Hematopoietic multipotent progenitor cell treated with erythropoietin and hydrocortisone succinate and interleukin-3 and kit ligand, for 4 days (in vitro differentiated cells): ENCODE measurements at places on chromosomes 1 and 21.

GRCh38 chr1:68495968-68496679 is 758 bp downstream of the DEPDC1 start:
- DNase-seq, result peak; percentile 49

DNA sequence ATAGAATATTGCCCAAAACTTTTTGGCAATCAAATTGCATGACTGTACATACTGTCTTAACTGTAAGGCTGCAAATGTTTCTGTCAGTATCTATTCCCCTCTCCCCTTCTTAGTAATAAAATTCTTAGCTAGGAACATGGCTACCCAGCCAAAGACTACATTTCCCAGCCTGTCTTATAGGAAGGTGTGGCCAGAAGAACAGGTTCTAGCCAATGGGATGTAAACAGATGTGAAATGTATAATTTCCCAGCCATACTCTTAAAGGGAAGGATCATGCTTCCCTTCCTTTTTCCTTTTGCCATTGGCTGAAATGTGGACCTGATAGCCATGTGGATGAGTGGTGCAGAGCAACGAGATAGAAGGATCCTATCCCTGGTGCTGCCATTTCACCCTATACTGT is 7.0 kb upstream of the HIVEP3 start:
- peak; percentile 31 for DNase-seq

- DNase-seq, result peak; percentile 70
These were observed 56.3 kb downstream of the SMYD3 start for GRCh38 chr1:246450611-246451251.

DNA sequence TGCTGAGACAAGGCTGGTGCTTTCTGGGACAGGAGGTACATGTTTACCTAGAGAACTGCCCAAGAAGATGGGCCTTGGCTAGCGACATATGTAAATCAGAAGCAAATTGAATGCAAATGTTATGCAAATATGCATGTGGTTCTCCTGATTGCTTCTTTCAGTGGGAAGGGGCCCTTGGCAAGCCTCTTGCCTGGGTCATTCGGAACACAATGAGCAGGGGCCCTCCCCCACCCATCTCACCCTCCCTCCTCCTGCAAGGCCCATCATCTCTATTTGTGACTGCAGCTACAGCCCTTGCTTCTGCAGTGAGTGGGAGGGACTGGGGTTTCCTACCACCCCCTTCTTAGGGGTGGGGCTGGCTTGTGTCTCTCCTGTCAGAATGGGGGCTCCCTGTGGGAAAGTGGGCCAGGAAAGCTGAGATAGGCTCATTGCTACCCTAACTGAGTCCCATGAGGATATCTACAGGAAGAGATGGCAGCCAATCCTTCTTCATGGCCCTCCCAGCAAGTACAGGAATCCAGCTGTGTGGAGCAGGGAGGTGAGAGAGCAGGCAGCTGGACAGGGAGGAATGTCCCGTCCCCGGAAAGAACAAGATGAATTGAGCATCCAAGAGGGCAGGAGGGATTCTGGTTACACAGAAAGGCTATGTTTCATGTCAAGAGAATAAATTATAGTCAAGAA is 31.0 kb downstream of the FOXD2 start:
- no peak for DNase-seq

DNA sequence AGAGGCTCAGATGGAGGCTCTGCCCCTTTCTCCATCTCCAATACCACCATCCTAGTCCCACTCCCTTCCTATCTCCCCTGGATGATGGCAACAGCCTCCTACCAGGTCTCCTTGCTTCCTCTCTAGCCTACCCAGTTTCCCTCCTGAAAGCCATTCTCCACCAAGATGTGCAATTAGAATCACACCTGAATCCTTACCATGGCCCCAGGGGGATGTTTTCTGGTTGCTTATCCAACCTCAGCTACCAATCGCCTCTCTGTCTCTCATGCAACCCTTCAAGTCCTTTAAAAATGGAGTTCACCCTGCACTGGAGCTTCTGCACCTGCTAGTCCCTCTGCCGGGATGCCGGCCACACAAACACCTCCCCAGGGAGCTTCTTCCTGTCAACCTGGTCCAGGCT is 2.9 kb downstream of the RCAN1 start:
- no peak for DNase-seq

- DNase-seq, result no peak
These were observed 7.0 kb downstream of the OPRD1 start for GRCh38 chr1:28819020-28819419.

DNA sequence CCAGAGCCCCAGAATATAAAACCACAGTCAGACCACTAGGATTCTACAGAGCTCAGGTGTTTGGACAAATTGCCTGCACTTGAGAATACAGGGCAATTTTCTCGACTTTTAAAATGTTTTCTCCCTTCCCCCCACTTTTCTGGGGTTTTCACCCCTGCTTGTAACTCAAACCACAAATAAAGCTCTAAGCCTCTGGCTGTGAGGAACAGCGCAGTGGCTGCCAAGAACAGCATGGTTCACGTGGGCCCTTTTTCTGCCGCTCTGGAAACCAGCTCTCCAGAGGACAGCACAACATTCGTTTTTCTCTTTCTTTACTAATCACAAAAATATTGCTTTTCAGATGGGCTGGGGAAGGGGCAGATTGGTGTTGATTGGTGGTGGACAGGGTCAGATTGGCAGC is 102.2 kb upstream of the JUN start:
- DNase-seq, result no peak

- DNase-seq, result no peak
These were observed 8.3 kb downstream of the RAB4A start for GRCh38 chr1:229279242-229279641.

DNA sequence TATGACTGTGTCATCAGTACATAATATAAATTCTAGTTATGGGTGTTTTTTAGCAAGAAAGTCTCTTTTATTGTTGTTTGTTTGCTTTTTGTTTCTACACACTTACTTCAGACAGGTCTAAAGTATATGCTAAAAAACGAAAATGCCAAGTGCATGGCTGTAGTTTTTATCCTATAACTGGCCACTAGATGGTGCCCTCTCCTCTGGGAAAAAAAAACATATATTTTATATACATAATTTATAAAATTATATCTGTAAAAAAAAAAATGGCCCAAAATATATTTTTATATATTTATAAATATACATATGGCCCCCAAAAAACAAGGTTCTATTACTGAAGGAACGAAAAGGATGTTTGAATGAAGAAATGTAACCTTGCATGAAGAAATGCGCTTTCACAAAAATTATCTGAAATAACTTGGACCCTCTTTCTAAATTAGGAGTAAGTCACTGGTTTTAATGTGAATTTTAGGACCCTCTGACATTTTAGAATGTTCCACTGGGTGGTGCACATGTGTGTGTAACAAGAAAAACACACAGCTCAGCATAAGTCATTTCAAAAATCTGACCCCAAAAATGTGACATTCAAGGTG is 93.5 kb downstream of the TTLL7 start:
- peak; percentile 71 for DNase-seq

DNA sequence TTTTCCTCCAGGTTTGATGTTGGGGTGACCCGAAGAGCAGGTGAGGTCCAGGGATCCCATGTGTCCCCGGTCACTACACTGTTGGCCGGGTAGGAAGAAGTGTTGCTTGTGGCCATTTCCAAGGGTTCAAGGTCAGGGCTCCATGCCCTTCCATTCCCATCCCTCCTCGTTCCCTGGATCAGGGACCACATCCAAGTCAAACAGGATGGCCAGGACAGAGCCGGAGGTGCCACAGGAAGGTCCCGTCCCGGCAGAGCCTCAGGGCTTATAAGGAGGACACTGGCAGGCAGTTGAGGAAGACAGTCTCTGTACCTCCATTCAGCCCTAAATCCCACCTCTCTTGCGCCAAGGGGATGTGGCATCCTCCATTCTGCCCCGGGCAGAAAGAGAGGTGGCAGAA is 22.0 kb upstream of the FAM131C start:
- no peak for DNase-seq

DNA sequence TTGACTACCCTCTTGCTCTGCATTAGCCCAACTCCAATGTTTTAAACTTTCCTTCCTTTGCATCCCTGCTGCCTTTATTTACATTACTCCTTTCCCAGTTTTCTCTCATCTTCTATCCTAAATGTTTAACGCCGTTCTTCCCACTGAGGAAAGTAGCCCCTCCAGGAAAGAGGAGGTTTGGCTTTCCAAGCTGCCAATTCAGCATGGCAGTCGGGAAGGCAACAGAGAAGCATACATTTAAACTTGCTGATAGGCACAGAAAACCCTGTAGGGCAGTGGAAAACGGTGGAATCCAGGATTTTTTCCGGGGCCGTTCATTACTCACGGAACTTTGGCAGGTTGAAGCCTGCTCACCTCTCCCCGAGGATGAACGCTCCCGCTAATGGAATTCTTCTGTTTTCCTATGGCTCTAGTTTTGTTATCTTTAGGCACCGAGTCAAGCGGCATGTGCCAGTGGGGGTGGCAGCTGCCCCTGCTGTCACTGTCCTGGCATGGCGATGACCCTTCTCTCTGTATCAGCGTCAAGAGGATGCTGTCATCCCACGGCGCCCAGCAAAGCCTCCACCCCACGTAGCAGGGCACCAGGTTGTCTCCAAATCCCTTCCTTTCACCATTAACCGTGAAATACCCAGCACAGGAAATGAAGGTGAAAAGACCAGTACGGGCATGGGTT is 48.3 kb downstream of the ZBTB18 start:
- no peak for DNase-seq

DNA sequence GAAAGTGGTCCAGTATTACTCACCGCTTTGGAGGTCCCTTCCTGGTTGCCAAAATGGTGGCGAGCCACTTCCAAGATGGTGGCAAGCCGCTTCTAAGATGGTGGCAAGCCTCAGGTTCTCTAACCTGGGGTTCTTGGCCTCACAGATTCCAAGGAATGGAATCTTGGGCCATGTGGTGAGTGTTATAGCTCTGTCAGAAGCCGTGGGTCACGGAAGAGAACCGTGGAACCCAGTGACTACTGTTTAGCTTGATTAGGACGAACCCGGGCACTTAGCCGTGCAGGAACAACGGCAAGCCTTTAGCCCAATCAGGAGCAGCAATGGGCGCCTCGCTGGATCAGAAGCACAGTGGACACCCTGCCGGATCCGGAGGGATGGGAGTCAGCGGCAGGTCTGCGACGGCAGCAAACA is 356.2 kb upstream of the TMPRSS15 start:
- no peak for DNase-seq

DNA sequence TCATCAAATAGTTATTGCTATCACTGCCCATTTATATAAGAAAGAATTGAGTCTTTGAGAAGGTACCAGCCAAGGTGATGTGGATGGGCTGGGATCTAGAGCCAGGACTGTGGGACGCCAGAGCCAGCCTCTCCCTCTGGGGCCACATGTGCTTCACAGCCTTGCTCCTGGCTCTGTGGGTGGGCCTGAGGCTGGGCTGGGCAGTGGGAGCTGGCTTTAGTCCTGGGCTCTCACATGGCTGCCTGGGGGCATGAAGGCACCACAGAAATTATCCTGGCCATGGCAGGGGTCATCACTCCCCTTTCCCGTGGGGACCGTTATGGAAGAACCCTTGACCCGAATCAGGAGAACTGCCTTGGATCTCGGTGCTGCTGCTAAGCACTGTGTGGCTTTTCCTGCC is 203.1 kb downstream of the TRABD2B start:
- DNase-seq, result no peak

- DNase-seq, result peak; percentile 15
These were observed 52.5 kb upstream of the RGS2 start for GRCh38 chr1:192756314-192756713.

DNA sequence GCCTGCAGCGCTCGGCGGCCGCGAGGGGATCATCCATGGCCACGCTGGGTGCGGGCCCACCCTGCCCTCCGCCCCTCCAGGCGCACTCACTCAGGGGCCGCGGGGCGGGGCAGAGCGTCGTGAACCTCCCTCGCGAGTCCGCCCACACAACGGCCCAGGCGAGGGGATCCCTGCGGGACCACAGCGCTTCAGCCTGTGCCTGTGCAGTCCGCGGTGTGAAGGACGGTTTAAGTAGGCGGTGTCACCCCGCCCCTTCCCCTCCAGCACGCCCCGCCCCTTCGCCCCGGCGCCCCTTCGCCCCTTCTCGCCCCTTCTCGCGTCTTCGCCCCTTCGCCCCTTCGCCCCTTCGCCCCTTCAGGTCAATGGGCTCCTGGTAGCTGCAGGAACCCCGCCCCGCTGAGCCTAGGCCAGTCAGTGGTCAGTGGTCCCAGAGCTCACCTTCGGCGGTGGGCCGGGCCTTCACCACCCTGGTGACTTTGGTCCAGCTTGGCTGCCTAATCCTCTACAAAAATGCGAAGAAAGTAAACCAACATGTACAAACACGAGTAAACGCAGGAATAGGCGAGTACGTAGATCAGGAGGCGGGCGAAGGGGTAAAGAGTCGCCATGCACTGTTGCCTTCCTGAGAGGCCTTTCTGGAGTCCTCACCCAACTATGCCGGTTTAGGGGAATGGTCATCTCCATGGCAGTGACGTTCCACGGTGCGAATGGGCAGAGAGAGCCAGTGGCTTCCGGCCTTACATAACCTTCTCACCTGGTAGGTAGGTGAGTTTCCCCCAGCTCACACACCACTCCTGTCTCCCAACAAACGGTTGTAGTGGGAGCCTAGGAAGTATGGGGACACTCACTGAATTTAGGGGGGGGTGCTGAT is 19.6 kb upstream of the DMRTB1 start:
- no peak for DNase-seq

DNA sequence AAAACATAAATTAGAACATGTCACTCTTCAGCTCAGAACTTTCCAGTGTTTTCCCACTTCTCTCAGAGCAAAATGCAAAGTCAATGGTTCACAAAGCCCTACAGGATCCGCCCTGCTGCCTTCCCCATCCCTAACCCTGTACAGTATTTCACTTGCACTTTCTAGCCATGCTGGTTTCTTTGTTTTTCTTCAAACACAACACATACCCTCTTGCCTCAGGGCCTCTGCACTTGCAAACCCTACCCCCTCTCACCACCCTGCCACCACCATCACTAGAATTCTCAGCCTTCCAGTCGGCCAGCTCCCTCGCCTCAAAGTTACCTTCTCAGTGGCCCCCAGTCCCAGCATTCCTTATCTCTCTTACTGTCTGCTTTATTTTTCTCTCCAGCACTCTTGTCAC is 17.6 kb downstream of the TEX35 start:
- DNase-seq, result no peak

DNA sequence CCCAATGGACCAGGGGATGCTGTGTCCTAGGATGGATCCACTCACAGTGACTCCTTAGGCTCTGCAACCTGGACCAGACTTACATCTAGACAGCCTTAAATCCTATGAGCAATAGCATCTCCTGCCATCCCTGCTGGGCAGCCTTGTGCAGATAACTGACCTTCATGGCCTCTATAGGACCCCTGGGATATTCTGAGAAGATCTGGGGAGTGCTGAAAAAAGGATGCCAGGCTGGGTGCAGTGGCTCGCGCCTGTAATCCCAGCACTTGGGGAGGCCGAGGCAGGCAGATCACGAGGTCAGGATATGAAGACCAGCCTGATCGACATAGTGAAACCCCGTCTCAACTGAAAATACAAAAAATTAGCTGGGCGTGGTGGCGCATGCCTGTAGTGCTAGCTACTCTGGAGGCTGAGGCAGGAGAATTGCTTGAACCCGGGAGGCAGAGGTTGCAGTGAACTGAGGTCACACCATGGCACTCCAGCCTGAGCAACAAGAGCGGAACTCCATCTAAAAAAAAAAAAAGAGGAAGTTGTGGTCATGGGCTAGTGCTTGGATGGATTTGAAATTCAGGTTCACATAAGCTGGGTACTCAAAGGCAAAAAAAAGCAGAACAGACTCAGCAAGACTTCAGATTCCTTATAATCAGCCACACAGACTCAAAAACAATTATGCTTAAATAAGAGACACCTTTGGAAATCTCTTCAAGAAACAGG is 10.9 kb upstream of the SH2D1B start:
- peak; percentile 93 for DNase-seq

DNA sequence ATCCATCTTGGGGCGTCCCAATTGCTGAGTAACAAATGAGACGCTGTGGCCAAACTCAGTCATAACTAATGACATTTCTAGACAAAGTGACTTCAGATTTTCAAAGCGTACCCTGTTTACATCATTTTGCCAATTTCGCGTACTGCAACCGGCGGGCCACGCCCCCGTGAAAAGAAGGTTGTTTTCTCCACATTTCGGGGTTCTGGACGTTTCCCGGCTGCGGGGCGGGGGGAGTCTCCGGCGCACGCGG is 282 bp upstream of the SOD1 start:
- DNase-seq, result no peak
